Renal cortical epithelial cell (primary cell): ENCODE measurements at places on chromosomes 4 and X.

DNA sequence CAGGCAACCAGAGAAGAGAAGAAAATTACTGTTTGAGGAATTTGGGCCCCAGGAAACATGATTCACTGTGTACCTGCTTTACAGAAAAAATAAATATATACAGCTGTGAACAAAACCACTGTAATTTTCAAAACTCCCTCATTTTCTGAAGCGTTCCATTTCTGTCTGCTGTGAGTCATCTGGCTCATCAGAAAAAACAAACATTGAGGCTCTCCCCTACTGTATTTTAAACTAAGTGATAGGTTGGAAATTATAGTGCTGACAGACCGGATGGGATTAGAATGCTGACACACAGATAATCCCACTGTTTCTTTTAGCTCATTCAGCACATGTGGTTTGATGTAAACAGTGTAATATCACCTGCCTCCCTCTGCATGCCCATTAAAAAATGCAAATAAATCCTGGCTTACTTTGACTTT is 847.0 kb downstream of the TRIML1 start:
- peak; percentile 75 for DNase-seq

DNA sequence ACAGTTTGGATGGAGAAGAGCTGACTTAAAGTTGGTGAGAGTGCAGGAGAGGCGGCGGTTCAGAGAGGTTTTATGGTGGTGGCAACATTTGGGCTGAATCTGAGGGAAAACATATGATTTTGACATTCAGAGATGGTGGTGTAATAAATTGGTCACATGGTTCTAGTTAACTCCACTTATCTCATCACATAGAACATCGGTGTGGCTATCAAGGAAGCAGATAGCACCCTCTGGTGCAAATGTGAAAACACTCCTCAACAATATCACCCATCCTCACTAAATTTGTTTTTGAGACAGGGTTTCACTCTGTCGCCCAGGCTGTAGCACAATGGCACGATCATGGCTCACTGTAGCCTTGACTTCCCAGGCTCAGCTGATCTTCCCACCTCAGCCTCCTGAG is 28.8 kb downstream of the SUPT20HL2 start:
- no peak for DNase-seq

DNA sequence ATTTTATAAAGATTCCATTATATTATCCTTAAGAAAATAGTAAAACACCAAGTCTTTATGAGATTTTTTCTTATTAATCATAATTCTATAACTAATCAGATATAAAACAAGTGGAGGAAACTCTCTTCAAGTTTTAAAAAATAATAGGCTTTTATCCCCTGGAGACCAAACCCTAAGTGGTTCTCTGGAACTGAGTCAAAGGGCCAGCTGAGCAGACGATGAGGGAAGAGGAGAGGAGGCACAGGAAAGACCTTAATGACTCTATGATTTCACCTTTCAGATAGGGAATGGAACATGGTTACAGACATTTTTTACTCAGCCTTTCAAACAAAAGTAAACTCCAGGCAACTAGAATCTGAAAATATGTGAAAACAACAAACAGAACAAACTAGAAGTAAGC is 201.8 kb downstream of the SLC39A8 start:
- no peak for DNase-seq

GRCh38 chr4:123891881-123892280 is 495.3 kb downstream of the SPRY1 start:
- peak; percentile 73 for DNase-seq

GRCh38 chr4:108620933-108621905 is 843 bp downstream of the RPL34 start:
- peak; percentile 18 for DNase-seq

DNA sequence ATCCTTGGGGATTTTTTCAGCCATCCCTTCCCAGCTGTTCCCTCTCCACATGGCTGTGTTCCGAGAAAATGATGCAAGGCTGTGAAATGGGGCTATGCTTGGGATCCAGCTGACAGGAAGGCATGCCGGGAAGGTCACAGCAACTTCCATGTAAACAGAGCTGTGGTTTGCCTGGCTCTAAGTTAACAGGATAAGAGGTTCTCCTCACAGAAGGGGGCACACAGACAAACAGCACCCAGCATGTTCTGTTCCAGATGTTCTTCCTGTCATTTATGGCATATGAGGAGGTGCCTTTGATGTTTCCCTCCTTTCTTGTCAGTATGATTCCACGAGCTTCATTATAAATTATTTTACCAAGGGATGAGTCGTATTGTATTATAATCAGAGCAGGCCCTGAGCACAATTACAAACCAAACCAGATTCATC is 220.7 kb downstream of the ANTXR2 start:
- no peak for DNase-seq

DNA sequence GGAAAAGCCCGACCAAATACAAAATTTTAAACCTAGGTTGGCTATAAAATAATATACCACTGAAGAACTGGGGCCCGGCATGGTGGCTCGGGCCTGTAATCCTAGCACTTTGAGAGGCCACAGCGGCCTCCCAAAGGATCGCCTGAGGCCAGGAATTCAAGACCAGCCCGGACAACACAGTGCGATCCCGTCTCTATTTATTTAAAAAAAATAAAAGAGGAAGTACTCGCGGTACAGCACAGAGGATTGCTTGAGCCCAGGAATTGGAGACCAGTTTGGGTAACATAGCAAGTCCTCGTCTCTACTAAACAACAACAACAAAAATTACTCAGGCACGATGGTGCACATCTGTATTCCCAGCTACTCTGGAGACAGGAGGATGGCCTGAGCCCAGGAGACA is 44.8 kb upstream of the CDKN2AIP start:
- DNase-seq: no peak

DNA sequence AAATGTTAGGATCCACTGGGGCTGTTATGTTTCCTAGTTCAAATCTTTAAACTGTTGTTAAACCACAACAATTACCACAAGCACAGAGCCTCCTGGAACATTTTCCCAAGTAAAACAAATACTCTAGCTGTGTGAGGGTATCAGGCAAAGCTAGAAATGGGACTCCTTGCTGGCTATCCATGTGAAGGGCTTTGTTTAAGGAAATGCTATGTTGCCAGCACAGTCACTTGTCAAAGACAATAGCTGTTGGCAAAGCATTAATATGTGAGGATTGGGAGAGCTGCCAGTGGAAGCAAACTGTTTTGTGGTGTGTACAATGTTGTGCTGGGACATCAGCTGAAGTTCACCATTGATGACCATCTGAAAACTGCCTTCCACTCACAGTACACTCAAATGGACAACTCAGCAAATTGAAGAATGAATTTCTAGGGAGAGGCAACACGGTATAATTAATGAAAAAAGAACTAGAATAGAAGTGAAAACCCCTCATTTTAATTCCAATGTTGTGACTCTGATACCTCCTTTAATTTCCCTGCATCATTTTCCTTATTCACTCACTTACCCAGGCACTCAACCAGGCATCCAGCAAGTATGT is 100.8 kb downstream of the ANXA3 start:
- DNase-seq: peak; percentile 83

DNA sequence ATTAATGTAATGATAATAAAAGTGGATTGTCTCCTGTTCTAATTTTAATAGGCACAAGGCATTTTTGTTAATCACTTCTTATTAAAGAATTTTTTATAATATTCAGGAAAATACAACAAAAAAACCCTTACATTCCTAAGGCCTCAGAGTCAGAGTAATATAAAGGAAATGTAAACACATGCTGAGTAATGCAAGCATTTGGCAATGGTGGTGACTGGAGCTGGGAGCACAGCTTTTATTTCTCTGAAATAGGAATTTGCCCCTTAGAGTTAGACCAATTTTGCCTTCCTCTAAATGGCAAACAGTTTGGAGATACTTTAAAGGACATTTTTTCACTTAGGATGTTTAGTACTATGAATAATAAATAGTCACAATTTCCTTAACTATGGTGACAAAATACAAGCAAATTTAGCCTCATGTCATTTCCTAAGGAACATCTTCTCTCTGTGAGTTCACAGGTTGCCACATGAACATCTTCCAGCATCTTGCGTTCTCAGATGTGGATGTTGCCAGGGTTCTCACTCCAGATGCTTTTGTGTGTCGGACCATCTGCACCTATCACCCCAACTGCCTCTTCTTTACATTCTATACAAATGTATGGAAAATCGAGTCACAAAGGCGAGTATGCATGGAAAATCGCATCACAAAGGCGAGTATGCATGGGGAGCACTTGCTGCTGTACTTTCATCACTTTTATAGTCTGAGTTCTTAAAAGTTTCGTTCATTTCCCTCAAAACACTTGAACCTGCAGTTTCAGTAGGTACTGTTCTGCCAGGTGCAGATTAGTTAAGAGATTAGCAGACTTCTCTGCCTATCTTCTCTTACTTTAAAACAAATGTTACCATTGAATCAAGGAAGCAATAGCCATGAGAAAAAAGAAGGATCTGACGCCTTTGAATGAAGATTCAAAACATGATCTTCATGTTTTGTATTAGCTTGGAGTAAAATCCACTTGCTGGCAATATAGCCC is 15.9 kb upstream of the F11 start:
- DNase-seq: no peak

DNA sequence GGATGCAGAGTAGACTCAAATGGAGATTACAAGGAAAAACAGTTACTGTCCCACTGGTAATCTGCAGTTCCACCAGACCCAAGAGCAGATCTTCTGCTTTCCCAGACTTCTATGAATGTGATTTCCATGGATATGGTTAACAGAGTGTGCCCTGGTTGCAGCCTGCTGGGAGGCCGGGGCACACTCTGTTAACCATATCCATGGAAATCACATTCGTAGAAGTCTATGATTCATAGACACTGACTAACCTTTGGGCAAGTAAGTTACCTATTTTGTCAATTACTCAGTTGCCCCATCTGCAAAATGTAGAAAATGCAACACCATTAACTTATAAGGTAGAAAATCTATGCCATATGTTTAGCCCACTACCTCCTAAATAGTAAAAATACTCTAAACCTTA is 443.1 kb upstream of the PITX2 start:
- peak; percentile 81 for DNase-seq

DNA sequence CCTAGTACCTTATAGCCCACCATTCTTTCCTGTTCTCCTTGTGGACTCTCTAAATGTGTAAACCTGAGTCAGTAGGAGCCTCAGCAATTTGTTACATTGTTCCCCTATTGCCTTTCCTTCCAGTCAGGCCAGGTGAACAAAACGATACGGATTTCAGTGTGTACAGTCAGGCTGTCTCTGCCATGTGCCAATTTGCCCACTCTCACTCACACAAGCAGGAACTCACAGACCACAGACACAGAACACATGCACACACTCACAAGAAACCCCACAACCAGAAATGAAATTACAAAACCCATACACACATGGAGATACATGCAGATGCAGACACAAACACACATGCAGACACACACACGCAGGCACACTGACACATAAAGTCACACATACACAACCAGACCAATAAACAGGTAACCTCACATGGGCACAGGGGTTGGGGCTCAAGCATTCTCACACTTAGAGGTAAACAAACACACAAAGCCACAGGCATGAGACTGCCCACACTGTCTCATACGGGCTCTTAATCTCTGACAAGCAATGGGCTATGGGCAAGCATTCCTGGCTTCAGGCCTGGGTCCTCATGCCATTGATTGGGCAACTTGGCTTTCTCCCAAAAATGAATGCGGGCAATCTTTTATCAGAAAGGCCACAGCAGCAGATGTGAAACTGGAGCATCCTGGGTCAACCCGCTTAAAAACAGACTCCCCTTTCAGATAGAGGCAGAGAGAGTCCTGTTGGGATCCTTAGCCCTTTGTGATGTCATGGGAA is 68.7 kb downstream of the NBDY start:
- peak; percentile 34 for DNase-seq

DNA sequence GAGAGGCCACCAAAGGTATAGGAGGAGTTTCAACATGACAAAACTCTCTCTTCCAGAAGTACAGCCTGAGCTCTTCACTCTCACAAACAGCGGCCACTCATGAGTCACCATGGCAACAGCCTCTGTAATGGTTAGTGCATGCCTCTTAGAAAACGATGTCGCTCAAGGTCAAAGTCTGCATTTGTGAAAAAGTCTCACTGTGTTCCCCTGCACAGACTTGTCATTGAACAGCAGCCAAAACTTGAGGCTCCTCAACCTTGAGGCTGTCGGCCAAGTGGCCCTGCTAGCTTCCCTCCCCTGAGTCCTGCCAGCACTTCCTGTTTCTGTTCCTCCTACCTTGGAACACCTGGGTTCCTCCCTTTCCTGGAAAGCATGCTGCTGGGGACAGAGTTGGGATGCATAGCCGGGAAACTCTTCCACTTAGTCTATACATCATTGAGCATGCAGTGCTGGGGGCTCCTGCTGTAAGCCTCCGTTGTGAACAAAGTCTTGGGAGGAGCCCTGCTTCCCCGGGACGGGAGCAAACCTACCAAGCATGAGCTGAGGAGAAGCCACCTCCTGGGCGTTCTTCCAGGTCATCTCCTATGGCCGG is 66.6 kb downstream of the ING2 start:
- DNase-seq: peak; percentile 76

GRCh38 chr4:99615170-99615820 is 40.7 kb downstream of the MTTP start:
- no peak for DNase-seq

GRCh38 chrX:13550346-13550745 is 19.1 kb upstream of the EGFL6 start:
- no peak for DNase-seq
